Activated T-cell treated with anti-CD3 and anti-CD28 coated beads, Interleukin-2, amount 50 U/mL, for 72 hours (primary cell): ENCODE measurements at places on chromosomes 1 and 21.

- no peak for DNase-seq
Measured at GRCh38 chr1:5959087-5959486, 33.1 kb downstream of the NPHP4 start.

DNA sequence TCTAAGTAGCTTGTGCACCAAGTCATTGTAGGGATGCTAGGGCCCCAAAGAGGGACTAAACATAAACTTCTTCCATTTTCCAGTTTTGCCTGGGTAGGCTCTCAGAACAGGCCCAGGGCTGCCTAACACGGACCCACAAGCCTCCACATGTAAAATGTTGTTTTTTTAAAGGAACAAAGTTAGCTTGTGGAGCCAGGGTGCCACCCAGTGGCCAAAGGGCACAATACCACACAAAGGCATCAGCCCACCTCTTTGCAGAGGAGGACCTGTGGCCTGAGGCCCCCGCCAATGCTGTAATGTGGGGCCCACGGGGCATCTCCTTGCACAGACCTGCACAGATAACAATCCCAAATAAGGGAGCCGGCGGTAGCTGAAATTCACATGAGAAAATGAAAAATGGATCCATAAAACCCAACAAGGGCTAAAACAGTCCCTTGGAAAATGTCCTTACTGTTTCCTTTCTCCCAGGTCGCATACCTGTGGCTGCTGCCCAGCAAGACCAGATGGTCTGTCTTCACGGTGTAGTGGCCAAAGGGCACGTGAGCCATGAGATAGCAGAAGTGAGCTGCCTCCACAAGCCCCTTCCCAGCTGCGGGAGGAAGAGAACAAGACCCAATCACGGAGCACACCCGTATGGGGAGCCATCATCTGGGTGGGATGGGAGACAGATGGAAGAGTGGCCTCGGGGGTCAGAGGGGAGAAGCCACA, 23.8 kb downstream of the SEC16B start:
- DNase-seq, result peak; percentile 29

GRCh38 chr1:227542153-227543120, 20.9 kb upstream of the ZNF678 start:
- DNase-seq, result peak; percentile 91

DNA sequence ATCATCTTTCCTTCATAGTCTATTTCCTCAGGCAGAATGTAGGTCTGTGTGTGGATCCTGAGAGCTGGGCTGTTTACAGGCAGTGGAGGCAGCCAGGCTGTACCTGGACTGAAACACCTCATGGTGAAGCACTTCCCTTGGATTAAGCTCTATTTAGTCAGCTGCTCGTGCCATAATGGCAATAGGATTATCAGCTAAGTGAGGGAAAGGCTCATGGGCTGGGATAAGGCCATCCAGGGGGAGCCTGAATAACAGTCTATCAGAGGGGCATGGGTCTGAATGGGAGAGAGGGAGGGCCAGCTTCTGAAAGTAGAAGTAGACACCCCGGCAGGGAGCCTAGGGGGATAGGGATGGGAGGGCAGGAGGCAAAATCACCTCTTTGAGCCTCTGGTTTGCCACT, 8.3 kb downstream of the RNASEL start:
- no peak for DNase-seq

GRCh38 chr1:246107516-246108277, 399.4 kb downstream of the SMYD3 start:
- DNase-seq, result no peak

- DNase-seq, result no peak
Measured at GRCh38 chr1:198228925-198229324, 72.1 kb downstream of the NEK7 start.

DNA sequence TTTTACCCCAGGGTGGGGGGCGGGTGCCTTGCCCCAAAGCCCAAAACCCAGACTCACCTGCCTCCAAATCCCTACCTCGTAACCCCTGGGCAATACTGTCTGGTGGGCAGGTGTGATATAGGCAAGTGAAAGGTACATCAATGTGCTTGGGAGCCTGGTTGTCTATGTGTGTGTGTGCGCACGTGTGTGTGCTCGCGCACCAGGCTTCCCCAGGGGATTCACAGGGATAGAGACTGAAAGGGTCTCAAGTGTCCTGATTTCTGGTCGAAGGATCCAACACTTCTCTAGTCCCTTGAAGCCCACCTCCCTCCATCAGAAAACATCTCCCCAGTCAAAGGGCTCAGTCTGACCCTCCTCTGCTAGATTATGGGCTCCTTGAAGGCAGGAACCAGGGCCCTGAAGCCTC, 28.9 kb upstream of the EPB41 start:
- peak; percentile 3 for DNase-seq

DNA sequence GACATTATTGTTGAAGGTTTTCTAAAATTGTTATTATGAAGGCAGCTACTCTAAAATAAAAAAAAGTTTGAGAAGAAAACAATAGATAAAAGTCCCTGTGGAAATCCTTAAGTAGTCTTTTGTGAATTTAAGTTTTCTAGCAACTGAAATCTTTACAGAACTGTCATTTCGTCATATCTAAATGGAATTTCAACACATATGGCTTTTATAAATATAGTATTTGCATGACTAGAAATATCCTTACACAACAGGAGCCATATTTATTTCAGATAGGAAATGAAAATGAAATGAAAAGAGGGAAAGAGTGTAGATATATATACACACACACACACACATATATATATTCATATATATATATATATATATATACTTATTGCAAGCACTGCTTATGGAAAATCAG, 204.7 kb upstream of the RGS18 start:
- no peak for DNase-seq

DNA sequence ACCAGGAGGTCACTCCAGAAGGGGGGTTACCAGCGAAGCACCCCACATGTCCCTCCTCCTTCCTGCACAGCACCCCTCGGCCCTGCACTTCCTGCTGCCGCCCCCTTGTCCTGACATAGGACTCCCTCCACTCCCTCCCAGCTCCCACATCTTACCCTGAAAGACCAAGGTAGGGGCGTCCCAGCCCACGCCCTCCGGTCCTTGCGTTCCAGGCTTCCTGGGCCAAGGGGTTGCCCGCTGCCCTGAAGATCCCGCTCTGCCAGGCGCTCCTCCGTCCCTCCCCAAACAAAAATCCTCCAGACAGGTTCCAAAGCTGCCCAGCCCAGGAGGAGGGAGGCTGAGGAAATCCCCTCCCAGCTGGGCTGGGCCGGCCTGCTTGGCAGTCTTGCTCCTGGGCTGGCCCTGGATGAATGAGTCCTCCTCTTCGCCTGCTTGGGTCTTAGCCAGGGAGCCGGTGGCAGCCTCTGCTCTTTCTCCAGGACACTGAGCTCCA, at the start of gene RHBDL2:
RHBDL2 (minus strand) TSS at position 304 of the 493 bp plus-strand sequence. CDS start 22,618 bp downstream, outside the sequence.
- no peak for DNase-seq

DNA sequence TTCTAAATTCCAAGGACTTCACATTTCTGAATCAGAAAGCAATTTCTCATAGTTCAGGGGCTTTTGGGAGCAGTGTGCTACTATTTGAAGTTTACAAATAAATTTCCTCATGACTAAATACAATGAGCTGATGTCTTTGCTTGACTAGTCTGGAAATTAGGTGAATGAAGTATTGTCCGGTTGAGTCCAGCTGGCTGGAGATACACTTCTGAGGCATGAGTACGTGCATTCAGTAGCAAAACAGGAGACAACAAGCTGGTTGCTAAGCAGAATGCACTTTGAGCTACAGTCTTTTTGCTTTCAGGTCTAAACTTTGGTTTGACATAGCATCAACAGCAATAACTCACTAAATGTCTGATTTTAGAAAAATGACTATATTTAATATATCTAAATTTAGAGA, 27.1 kb downstream of the ZNHIT6 start:
- DNase-seq, result no peak

DNA sequence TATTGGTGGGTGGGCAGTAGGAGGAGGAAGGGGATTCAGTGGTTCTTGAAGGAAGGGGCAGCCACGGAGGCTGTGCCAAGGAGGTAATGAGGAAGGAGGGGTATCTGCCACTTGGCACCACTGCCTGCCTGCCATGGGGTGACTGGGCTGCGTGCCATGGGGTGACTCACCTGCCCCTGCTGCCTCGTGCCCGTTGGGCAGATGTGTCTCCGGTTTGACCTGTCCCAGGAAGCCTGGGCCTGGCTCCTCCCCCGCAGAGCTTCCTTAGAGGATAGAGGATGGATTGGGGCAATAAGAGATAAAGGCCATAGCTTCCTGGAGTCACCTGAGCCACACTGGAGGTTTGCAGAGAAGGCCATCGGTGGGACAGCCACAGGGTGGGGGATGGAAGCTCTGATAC, 1.7 kb downstream of the PADI3 start:
- no peak for DNase-seq

GRCh38 chr1:211113566-211113965, 20.4 kb downstream of the KCNH1 start:
- DNase-seq, result no peak

DNA sequence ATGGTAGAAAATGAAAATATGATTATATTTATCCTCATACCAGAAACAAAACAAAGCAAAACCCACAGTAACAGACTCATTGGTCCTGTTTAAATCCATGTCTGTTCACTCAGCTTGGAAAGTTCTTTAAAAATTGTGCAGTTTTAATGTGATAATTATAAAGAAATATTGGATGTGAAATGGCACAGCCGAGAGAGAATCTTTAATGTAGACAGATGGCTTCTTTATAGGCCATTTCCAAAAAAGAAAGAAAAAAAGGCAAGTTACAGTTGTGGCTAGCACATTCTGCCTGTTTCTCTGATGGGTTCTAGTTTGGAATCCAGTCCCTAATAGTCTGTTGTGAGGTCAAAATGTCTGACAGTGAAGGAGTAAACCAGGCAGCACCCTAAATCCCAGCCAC, 62.0 kb downstream of the SH3BGR start:
- DNase-seq, result no peak

DNA sequence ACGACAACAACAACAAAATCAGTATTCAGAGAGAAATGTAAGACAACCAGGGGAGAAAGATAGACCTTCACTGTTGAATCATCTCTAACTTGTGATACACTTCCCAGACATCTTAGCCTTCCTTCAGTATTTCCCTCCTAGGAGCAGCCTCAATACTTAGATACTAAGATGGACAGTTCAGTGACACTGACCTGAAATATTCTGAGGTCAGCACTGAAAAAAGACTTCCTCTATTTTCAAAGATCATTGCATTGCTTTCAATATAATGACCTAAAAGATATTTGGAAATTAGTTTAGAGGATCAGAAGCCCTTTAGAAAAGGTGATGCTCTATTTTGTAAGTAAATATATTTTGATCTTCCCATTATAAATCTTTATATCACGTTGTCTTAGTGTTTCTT, 101.0 kb downstream of the MRPL39 start:
- DNase-seq, result no peak

DNA sequence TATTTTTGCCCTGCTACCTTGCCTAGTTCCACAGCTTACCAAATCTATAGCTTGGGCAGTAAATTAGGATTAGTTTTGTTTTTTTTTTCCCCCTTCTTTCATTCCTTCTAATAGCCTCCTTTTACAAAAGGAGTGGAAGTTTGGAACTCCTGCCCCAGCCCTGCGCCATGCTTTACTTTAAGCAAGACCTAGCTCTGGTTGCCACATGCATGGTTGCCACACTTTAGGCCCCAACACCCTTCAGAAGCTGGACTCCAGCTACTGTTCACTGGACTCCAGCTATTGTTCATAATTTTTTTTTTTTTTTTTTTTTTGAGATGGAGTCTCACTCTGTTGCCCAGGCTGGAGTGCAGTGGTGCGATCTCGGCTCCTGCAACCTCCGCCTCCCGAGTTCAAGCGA, 115.8 kb downstream of the NR5A2 start:
- no peak for DNase-seq

DNA sequence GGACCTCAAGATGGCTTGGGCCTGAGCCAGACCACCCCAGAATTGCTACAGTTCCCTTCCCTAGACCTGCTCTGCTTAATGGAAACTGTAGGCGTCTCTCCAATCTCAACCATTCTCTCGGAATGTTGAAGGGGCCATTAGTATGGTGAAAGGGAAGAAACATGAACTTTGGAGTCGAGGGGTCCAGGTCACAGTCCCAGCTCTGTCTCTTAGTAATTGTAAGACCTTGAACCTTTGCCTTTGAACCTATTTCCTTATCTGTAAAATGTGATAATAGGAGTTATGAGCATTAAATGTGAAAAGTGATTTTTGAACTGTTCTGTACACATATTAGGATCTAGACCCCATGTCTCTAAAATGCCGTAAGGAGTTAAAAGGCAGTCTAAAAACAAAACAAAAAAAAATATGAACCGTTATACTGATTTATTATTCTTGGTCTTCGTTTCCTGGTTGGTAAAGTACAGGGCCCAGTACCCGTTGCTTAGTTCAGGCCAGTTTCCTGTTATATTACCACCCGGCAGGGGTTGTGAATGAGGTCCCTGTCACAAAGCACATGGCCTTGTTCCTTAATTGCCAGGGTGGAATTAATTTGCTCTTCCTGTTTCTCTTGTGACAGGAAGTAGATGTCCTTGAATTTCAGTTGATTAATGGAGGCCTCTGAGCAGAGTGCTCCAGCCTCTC, 42.3 kb downstream of the TCEANC2 start:
- no peak for DNase-seq

- peak; percentile 96 for DNase-seq
Measured at GRCh38 chr21:43810505-43811261, 21.3 kb downstream of the RRP1 start.

- no peak for DNase-seq
Measured at GRCh38 chr1:167209044-167209443, 11.6 kb upstream of the POU2F1 start.

GRCh38 chr1:30028283-30028682, 695.1 kb downstream of the MATN1 start:
- no peak for DNase-seq

DNA sequence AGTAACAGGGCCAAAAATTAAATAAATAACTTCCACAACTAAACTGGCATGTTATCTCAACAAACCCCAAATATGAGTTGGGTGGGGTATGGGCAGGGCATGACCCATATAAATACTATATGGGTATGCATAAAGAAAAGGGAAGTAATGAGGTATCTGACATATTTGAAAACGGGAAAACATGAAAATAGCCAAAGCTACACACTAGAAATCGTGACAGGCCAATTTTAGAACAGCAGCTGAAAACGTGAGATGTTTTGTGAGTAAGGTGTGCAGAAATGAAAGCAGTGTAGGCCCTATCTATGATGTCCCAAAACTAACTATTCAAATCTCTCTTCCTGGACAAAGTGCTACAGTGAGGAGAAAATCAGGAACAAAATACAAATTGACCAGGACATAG, 537.9 kb upstream of the NR5A2 start:
- no peak for DNase-seq

DNA sequence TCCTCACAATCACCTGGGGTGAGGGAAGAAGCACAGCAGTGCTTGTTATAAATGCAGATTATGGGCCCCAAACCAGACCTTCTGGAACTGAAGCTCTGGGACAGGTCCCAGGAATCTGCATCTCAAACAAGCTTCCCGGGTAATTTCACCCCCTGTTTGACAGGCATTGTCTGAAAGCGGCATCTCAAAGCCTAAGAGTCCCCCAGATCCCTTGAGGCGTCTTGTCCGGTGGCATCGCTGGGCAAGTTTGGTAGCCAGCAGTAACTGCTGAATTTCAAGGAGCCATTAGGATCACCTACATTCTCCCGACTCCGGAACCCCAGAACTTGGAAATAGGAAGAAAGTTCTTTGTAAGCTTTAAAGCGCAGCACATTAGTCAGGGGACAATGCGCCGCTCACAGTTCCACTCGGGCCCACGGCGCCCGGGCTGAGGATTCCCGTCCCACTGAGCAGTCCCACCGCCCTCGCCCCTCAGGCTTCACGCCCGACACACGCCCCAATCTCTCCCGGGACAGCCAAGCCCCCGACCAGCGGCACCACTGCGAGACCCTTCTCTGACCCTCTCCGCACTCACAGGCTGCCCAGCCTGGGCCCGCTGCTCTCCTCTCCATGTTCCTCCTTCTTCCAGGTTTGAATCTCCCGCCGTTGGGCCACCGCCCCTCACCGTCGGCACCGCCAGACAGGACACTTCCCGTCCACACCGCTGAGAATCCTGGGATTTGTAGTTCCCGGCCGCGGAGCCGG, at the start of gene IQGAP3:
IQGAP3 (minus strand) TSS at position 647 of the 744 bp plus-strand sequence; CDS start at position 611, 36 bp downstream.
- peak; percentile 71 for DNase-seq
